ENCODE measurements at places on chromosomes 2 and 18.

- no peak for DNase-seq
Measured at GRCh38 chr2:65708086-65708485, 275.7 kb upstream of the SPRED2 start.

- DNase-seq: no peak
Measured at GRCh38 chr18:55494899-55495298, 93.1 kb downstream of the TCF4 start.

DNA sequence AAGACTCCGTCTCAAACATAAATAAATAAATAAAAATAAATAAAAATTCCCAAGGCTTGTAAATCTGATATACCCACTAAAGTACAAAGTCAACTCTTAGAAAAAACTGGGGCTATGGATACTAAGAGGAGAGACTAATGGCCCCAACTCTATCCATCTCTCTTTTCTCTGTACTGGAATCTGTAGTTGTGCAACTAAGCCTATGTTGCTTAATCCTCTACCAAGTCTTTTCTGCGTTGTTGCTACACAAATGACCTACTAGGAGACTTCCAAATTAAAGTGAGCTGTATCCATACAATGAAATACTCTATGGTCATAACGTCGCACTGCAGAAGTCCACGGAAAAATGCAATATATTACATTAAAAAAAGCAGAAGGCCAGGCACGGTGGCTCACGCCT is 8.1 kb downstream of the MRPS5 start:
- no peak for DNase-seq

GRCh38 chr18:65411061-65411460 is 339.8 kb upstream of the CDH7 start:
- no peak for DNase-seq

GRCh38 chr18:22189449-22190166 is 20.2 kb downstream of the GATA6 start:
- no peak for DNase-seq

GRCh38 chr2:238362626-238363025 is 42.3 kb downstream of the TRAF3IP1 start:
- no peak for DNase-seq

DNA sequence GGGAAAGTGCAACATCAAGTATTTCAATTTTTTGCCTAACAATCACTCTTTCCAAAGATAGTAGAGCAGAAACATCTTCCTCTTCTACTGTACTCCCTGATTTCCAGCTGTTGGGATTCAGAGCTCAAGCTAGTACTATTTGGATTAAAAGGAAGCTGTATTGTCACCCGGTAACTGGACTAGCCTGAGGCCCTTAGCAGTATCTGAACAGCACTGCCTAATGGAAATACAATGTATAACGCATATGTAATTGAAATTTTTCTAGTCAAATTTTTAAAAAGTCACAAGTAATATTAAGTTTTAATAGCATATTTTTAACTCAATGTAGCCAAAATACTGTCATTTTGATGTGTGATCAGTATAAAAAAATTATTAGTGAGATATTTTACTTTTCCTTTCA is 86.2 kb downstream of the COX7A2L start:
- no peak for DNase-seq

- no peak for DNase-seq
Measured at GRCh38 chr2:58609326-58609725, 368.2 kb upstream of the FANCL start.

DNA sequence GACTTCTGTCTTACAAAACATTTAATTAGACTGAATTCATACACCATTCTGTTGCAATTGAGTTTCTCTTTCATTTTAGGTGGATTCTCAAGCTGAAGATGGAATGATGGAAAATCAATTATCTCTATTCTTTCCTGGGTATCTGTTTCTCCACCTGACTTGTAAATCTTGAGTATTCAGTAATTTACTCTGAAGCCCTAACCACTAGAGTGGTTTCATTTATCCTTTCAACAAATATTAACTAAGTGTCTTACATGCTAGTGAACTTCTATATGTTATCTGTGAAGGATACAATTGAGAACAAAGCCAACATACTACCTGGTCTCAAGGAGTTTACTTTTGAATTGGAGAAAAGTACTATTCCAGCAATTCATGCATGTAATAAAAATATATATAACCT is 94.1 kb upstream of the ZNF804A start:
- DNase-seq: no peak

GRCh38 chr2:123080331-123080730 is 944.8 kb upstream of the CNTNAP5 start:
- DNase-seq: no peak

DNA sequence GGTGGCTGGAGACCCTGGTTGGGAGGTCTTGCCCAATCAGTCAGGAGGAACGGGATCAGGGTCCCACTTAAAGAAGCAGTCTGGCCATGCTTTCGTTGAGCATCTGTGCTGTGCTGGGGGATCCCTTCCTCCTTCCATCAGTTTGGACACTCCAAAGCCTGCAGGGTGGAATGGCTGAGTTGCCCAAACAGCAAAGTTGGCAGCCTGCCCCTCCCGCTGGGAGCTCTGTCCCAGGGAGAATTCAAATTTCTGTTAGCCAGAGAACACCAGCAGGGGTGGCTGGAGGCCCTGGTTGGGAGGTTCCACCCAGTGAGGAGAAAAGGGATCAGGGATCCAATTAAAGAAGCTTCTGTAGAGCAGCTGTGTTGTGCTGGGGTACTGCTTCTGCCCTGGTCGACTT is 96.9 kb upstream of the CTAGE1 start:
- no peak for DNase-seq

- no peak for DNase-seq
Measured at GRCh38 chr18:79283131-79283810, 112.5 kb upstream of the NFATC1 start.

GRCh38 chr2:85132397-85132796 is 795 bp upstream of the TCF7L1 start:
- DNase-seq: no peak

All from left hindlimb (tissue), 1 donor.